AG20443 (cell line): ENCODE measurements at places on chromosomes 5 and 9.

DNA sequence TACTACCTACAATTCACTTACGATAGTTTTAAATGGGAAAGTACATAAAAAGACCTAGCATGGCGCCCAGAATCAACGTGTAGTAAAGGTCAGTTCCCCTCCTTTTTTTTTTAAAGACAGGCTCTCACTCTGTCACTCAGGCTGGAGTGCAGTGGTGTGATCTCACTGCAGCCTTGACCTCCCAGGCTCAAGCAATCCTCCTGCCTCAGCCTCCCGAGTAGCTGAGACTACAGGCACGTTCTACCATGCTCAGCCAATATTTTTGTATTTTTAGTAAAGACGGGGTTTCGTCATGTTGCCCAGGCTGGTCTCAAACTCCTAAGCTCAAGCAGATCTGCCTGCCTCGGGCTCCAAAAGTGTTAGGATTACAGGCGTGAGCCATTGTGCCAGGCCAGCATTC lies 40.7 kb upstream of the MTMR12 start:
- DNase-seq: no peak

- DNase-seq: peak; percentile 91
Observed at GRCh38 chr5:5270958-5271785, 131.0 kb downstream of the ADAMTS16 start.

DNA sequence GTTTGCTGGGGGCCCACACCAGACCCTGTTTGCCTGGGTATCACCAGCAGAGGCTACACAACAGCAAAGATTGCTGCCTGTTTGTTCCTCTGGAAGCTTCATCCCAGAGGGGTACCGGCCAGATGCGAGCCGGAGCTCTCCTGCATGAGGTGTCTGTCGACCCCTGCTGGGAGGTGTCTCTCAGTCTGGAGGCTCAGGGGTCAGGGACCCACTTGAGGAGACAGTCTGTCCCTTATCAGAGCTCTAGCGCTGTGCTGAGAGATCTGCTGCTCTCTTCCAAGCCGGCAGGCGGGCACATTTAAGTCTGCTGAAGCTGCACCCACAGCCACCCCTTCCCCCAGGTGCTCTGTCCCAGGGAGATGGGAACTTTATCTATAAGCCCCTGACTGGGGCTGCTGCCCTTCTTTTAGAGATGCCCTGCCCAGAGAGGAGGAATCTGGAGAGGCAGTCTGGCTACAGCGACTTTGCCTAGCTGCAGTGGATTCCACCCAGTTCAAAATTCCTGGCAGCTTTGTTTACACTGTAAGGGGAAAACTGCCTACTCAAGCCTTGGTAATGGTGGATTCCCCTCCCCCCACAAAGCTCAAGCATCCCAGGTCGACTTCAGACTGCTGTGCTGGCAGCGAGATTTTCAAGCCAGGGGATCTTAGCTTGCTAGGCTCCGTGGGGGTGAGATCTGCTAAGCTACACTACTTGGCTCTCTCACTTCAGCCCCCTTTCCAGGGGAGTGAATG lies 206.0 kb upstream of the TLX3 start:
- DNase-seq: no peak

DNA sequence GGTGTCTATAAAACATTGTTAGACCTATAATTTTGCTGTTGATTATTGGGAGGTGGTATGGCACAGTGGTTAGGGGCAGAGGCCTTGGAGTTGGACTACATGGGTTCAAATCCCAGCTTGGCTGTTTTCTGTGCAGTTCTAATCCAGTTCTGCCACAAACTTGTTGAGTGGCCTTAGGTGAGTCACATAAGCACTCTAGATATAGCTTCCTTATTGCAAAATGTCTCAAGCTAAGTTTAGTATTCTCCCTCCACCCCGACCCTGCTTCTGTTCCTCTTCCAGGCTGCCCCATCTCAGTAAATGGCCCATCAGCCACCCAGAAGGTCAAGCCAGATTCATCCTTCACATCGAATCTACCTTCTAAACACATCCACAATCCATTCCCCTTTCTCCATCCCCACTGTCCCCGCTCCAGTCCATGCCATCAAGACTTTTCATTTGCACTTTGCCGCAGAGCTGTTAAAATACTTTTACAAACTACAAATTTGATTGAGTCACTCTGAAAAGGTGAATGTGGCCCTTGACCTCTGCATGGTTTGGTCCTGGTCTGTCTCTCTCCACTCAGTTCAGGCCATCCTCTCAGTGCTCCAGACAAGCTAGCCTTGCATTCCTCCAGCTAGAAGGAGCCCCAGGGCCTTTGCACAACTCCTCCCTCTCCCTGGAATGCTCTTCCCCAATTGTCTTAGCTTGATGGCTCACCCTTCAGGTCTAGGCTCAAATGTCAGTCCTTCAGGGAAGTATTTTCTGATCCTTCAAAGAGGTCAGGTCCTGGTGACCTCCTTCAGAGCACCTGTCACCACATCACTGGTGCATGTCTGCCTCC lies 10.0 kb upstream of the HDHD3 start:
- DNase-seq: no peak

- DNase-seq: no peak
Observed at GRCh38 chr9:121153642-121154041, 48.0 kb downstream of the RAB14 start.

DNA sequence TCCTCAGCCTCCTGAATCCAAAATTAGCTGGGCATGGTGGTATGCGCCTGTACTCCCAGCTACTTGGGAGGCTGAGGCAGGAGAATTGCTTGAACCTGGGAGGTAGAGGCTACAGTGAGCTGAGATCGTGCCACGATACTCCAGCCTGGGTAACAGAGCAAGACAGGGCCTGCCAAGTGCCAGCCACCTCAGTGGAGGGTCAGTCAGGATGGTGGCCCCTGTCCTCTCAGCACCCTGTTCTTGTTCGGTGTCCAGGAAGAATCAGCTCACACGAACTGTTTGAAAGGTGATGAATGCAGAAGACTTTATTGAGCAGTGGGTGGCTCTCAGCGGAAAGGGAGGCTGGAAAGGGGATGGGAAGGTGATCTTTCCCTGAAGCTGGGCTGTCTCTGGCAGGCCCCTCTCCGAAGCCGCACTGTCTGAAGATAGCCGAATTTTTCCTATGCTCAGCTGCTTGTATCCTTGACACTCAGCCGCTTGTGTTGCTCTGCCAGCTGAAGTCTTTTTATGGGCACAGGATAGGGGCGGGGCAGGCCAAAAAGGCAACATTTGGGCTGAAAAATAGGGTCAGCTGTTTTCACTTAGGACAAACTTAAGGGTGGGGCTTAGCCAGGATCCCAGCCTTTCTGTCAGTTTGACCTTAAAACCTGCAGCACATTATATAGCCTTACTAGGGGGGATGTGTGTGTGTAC lies 50.9 kb downstream of the UBE2R2 start:
- peak; percentile 57 for DNase-seq

- no peak for DNase-seq
Observed at GRCh38 chr9:75612205-75612604, 278.3 kb upstream of the PCSK5 start.

DNA sequence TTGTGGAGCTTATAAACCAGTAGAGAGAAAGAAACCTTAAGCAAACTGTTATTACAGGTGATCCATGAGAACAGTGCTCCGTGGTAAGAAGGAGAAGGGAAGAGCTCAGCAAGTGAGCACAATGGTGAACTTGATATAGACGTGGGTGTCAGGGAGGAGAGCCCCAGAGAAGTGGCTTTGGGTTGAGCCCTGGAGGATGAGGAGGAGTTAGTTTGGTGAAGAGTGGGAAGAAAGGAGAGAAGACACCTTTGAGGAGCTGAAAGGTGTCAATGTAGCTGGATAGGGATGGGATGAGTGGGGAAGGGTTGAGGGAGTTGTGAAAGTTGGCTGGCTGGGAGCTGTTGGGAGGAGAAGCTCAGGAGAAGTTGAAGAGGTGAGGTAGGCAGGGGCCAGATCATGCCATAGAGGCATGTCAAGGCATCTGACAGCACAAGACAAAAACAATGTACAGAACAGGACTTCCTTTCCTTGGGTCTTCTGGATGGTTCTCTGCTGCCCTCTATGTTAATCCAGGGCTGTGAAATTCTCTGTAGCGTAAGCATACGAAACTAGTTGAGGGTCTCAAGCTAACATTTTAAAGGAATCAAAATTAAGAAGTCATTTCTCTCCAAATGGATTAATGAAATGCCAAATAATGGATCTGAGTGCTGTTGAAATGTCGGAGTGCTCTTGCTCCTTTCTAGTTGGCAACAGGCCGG lies 501.9 kb downstream of the KDM4C start:
- DNase-seq: no peak

DNA sequence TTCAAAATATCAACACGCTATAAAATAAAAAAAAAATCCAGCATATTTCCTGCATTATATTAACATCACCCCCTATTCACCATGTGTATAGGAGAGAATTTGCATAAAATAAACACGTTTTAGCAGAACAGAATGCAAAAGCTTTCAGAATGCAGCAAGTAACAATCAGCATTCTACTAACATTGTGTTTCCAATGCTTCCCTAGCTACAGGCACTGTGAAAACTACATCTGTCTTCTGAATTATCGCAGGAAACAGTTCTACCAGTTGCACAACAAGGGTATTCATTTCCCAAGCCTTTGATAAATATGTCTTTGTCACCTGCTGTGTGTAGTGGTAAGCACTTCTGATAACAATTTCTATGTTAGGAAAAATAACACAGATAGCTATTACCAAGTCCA lies 1015.8 kb downstream of the CDH18 start:
- DNase-seq: no peak

DNA sequence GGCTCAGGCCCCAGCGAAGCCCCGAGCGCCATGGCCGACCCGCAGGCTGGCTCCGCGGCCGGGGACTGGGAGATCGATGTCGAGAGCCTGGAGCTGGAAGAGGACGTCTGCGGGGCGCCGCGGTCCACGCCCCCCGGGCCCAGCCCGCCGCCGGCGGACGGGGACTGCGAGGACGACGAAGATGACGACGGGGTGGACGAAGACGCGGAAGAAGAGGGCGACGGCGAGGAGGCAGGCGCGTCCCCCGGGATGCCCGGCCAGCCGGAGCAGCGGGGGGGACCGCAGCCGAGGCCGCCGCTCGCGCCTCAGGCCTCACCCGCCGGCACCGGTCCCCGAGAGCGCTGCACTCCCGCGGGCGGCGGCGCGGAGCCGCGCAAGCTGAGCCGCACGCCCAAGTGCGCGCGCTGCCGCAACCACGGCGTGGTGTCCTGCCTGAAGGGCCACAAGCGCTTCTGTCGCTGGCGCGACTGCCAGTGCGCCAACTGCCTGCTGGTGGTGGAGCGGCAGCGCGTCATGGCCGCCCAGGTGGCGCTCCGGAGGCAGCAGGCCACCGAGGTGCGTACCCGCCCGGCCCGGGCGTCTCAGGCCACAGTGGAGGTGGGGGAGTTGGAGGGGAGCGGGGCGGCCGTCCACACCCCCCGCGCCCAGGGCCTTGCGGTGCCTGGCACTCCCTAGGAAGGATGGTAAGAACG lies 1.6 kb downstream of the DMRT2 start:
- peak; percentile 50 for DNase-seq

DNA sequence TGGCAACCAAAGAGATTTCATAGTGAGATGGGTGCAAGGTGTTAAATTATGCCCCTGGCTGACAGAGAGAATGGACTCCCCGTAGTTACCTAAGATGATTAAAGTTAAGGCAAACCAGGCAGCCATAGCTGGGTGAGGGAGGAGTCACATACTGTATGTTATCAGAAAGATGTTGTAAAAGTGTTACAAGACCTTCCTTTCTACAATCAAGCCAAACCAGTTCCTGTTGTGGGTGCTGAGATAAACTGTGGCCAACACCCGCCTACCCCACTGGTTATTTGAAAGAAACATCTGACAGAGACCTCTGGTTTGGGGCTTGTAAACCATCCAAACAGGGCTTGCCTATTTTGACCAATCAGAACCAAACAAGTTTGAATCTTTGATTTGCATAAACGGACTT lies 684.7 kb upstream of the NUDT12 start:
- DNase-seq: no peak

GRCh38 chr9:91824151-91824550 lies 125.9 kb downstream of the ROR2 start:
- DNase-seq: no peak
